ENCODE measurements at places on chromosomes 12 and 14. TPM values are rescaled to one million over a fixed set of nuclear protein-coding genes. Genes with fewer than 3 reads are reported as not detected.

DNA sequence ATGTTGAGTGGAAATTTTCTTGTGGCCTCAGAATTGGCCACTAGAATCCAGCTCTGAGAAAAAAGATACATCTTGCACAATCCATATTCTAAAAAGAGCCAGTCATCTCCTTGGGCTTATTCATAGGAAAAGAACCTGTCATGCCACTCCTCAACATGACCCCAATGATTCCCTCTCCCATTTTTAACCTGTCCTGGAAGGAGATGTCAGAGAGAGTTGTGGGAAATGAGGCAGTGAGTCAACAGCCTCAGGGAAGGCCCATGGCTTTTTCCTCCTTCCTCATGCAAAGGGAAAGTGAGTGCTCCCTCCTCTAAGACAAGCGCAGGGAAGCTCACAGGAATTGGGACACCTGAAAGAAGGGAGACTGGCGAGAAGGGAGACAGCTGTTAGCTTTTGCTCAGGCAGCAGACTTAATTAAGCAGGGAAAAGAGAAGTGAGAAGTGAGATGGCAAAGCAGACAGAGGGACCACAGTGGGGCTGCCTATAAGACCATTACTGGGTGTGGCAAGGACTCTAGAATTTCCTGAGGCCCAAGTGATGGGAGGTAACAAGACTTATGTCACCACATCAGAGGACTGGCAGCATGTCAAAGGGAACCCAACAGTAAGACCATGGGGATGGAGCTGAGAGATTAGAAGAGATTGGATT lies 10.2 kb upstream of the DHRS7 start:
- no peak for DNase-seq

DNA sequence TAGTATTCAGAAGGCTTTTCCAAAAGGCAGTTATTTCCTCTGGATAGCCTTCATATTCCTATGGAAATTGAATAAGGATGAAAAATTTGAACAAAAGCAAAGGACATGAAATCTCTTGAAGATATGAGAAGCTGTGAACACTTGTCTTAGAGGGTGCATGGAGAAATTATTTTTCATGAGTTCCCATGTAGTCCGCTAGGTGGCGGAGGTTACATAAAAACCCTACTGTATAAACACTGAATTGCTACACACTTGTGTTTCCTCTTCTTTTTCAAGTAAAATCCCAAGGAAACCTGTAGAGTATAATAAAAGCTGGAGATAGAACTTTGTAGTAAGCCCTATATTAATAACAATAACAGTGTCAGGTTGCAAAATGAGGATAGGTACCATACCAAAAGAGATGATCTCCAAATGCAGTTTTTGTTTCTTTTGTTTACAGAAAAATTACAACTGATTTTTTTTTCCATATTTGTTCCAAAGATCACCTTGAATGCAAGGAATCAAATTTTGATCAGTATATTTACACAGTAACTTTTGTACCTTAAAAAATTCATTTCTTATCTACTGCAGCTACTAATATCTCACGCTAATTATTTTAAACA lies 37.8 kb upstream of the OR4E1 start:
- no peak for DNase-seq

DNA sequence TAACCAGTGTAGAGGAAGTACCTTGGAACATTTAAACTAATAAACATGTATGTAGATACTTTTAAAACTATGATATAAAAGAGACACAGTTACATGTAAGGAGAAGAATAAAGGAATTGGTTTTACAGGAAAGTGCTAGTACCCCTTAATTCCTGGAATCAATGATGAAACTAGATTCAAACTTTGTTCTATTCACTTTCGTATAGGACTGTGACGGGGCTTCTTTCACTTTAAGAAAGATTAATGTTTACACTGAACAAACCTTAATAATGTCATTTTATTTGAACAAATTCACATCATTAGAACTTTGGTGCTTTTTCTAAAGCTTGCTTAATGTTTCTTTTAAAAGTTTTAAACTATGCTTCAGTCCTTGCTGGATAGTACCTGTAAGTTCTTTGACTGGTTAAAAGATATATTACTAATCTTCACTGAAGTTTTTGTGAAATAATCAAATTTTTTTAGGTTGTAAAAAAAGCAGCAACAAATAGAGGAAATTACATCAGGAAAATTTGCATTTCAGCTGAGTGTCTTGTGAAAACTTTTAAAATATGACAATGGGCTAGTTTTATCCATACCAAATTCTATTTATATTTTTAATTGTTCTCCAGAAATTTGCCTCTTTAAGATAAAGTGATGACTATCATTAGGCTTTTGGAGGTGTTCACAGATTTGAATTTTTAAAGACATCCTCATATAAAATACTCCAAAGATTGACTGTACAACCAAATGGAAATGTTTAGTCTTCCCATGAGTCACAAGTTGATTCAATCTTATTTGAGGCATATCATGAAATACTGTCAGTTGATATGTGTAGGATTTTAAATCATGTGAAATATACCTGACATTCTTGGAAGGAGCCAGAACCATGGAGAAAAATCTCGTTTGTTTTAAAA lies 36.2 kb downstream of the PAPOLA start:
- DNase-seq = no peak

- no peak for DNase-seq
These were observed 8.2 kb upstream of the SSPN start for GRCh38 chr12:26187014-26187798.

The ZNF385A gene
- 22.2 TPM for total RNA-seq

DNA sequence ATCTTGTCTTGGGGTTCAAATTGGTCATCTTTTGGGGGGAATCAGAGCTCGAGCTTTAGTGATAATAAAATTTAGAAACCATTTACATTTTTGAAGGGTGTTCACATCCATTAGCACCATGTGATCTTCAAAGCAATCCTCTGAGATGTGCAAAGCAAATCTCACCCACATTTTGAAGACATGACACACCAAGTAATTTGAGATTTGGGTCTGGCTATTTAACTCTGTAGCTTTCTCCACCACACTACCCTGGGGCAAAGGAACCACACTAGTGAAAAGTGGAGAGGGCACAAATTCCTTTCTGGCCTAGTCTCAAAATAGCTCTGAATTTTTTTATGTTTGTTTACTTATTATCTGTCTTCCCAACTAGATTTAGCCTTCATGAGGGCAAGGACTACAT lies 46.6 kb upstream of the TMEM233 start:
- no peak for DNase-seq

GRCh38 chr12:94267921-94268471 lies 119.6 kb downstream of the PLXNC1 start:
- DNase-seq = no peak

DNA sequence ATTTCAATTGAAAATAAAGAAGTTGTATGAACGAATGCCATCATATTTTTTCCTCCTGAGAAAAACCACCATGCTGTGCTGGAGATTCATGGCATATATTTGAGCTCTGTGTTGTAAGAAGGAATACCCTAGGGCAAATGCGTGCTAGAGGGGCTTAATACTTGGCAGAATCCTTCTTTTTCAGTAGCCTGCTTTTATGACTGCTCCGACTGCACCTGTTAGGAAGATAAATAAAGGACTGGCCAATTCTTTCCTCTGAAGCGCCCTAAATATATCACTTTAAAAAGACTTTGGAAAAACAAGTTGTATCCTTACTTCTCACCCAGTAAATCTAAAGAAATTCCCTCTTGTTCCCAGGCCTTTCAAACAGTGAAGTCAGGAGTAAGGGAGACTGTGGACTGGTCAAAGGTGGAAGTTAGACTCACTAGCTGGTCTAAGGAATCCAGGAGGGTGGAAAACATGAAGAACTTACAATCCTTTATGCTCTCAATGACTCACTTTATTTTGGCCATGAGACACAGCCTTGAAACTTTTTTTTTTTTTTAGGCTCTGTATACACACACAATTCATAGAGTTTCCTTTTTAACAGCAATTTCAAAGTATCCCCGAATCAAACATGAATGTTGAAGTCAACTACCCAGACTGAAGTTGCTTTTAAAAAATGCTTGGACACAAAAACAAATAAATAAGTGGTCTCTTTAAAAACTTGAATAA lies 5.2 kb downstream of the MYBPC1 start:
- no peak for DNase-seq

- DNase-seq = no peak
These were observed 20.9 kb upstream of the SCFD1 start for GRCh38 chr14:30600922-30601918.
